ENCODE measurements at places on chromosomes 6 and 20.
A peak's percentile ranks its signal among the peaks of the same experiment; 100 is the strongest.

GRCh38 chr6:112188906-112189305 is 65.5 kb downstream of the LAMA4 start:
- no peak for DNase-seq

DNA sequence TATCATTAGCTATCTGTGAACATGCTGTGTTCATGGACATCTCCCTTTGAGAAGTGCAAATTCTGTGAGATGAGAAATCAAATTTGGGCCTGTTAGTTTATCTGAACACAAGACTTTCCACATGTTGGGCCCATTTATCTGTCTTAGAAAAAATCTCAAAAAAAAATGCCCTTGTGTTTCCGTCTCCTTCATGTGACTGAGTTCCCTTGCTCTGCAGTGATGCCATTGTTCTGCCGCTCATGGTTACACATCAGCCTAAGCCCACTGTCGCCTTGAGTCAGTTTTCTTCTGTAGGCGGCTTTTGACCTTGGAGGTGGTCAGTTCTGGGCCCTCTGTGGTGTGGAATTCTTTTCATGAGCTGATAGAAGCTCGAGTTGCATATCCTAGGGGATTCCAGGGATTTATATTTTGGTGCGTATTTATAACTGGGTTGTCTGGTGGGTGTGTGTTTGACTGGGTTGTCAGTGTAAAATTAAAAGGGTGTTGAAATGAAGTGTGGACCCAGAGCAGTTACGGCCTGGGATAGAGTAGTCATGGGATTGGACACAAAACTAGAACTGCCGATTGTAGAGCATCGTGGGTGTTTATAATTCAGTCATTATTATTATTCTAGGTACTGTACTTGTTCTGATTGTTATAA is 156.7 kb downstream of the JARID2 start:
- no peak for DNase-seq

- DNase-seq, result no peak
Observed at GRCh38 chr6:90184334-90185298, 112.0 kb downstream of the BACH2 start.

DNA sequence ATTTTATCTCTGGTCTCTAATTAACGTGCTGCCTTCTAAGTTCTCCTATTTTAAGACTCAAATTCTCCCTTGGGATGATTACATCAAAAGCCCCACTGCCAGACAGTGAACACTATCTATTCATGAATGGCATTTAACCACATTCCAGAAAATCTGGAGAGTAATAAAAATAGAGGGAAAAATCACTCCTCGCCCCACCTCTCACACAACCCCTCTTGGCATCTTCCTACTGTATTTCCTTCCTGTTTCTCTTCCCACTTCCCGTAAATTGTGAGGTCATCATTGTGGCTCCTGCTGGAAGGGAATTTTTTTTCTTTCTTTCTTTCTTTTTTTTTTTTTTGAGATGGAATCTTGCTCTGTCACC is 31.5 kb downstream of the RAB44 start:
- DNase-seq, result no peak

GRCh38 chr20:50673466-50674137 is 17.7 kb downstream of the RIPOR3 start:
- no peak for DNase-seq

DNA sequence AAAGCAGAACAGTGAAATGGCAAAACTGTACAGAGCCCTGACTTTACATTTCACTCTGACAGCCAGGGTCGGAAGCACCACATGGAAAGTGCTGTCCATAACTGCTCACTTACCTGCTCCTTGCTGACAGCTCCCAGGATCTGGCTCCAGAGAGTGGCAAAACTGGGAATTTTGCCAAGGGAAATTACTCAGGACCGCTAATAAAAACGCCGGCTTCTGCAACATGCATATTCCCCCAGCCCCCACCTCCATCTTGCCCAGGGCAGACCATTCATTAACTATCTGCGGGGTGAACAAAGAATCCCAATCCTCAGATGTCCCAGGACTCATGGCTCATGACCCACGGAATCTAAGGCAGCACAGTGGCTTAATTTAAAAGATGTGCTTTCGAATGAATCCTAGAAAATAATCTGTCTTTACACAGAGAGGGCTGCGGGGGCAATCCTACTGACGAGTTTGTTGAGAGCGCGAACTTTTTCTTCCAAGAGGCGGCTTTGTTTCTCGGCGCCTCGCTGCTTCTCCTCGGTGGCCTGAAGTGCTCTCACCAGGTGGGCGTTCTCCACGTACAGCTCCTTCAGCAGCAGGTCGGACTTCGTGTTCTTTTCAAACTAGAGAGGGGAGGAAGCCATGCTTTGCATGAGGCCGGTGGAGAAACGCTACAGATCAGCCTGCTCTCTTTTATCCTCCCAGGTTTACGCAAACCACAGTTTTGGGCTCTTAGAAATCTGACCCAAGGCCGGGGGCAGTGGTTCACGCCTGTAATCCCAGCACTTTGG is 45.8 kb downstream of the GINS1 start:
- DNase-seq, result no peak

DNA sequence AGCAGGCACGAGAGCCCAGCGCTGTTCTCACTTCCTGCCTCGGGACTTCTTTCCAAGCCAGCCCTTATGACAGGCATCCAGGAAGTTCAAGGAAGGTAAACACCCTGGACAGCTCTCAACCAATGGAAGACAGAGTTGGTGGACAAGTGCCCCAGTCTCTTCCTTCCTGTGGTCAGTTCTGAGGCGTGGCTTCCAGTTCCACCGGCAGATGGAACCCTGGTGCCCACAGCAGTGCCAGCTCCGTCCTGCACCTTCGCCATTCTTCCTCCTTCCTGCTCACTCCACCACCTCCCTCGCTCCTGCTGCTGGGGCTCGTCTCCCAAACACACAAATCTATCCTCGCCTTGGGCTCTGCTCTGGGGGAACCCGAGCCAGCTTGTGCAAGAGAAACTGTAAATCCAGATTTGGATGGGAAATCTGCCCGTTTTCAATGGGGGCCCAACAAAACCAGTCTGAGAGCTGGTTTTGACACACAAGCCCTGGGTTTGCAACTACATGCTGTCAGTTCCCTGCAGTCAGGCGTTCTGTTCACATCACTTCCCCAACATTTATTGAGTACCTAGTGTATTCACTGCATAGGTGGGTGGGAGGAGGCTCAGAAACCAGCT is 162.7 kb downstream of the GRM4 start:
- no peak for DNase-seq

DNA sequence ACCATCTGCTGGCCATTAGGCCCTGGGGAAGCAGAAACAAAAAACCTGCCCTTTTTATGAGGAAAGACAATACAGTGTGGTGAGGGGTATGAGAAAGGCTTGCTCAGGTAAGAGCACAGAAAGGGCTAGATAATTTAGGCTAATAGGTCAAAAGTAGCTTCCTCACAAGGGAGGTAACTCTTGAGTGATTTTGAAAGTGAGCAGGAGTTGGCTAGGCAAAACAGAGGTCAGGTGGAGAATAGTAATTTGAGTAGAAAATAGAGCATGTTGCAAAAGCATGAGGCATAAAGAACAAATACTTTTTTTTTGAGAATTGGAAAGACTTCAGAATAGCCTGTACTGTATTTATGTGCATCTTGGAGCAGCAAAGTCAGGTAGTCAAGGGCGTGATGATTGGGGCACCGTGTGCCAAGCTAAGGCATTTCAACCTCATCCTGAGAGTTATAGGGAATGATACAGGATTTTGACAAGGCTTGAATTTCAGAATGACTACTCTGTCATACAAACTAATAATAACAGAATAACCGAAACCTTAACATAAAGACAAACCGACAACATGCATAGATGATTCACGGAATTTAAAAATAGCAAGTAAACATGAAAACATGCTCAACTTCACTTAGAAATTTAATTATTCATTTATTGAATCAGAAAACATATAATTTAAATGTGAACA is 123.0 kb upstream of the ENPP5 start:
- no peak for DNase-seq

GRCh38 chr6:14306151-14306906 is 188.8 kb downstream of the CD83 start:
- no peak for DNase-seq

DNA sequence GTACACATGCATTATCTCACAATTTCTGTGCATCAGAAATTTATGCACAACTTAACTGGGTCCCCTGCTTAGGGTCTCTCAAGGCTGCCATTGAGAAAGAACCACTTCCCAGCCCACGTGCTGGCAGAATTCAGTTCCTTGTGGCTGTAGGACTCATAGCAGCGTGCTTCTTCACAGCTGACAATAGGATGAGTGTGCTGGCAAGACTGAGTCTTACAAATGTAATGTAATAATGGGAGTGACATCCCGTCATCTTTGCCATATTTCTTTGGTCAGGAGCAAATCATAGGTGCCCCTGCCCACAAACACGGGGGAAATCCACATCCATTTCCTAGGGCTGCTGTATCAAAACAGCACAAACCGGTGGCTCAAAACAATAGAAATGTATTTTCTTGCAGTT is 77.4 kb downstream of the FIG4 start:
- DNase-seq, result no peak

DNA sequence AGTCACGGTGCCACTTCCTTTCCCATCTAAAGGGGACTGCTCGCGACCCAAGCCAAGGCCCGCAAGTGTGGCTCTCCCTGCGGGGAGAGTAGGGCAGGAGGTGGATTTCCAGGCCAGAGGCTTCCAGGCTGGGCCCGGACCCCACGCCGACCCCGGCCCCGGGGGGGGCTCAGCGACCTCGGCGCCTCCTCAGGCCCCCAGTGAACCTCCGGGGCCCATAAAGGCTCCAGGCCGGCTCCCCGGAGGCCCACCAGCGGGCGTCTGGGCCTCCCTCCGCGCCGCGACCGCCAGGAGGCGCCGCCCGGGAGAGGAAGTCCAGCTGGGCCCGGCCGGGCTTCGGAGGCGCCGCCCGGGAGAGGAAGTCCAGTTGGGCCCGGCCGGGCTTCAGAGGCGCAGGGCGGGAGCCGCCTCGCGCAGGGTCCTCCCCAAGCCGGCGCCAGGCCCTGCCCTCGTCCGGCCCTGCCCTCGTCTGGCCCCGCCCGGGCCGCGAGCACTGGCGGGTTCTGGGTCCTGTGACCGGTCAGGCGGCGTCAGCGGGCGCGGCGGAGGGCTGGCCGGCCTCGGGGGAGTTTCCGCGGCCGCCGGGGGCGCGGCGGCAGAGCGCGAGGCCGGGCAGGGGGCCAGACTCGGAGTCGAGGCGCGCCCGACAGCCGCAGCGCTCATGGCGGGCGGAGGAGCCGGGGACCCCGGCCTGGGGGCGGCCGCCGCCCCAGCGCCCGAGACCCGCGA is at the start of gene RAB32:
Gene RAB32 (plus strand): TSS at position 623 of the 729 bp plus-strand sequence. CDS start 39 bp downstream, at position 662.
- peak; percentile 59 for DNase-seq

GRCh38 chr6:158758451-158758860 is 60.7 kb downstream of the EZR start:
- DNase-seq, result no peak

DNA sequence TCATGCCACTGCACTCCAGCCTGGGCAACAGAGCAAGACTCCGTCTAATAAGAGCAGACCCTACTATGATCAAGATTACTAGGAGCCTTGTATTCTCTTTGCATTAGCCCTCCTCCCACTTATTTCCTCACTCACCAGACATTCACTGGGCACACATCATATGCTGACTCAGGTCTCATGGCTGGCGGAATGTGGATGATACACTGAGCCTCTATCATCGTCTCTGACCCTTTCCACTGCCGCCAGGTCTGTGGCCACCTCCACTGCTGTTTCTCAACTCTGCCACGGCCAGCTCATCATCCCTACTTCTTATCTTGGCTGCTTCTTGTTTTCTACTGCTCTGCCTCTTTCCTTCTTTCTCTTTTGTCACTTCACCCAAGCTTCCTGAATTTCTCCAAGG is 161.0 kb downstream of the BACH2 start:
- DNase-seq, result no peak

DNA sequence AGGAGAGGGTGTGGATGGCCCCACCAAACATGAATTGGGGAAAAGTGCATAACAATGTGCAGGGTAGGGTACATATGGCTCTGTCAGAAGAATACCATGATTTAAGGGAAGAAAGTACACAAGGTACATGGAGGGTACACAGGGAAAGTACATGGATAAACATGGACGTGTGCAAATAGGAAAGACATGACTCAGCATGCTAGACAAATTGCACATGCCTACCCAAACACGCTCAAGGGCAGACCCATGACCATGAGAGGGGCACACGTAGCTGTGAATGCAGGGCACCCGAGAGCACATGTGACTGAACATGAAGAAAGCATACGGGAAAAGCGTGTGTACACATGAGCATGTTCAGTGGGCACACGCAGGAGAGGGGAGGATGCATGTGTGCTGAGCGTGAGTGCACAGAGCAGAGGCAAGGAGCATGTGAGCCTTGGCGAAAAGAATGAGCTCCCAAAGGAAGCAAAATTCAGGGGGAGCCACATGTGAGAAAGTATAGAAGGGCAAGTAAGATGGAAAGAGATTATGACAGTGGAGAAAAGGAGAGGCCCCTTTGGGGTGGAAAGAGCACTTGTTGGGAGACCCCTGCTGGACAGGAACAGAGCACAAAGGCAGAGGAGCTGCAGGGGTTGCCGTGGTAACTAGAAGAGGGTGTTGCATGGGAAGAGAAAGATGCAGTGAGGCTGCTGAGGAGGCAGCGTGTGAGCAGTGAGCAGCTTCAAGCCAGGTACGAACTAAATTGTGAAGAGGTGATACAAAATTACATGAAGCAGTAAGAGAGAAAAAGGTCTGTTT is 17.8 kb downstream of the OR2H2 start:
- no peak for DNase-seq

DNA sequence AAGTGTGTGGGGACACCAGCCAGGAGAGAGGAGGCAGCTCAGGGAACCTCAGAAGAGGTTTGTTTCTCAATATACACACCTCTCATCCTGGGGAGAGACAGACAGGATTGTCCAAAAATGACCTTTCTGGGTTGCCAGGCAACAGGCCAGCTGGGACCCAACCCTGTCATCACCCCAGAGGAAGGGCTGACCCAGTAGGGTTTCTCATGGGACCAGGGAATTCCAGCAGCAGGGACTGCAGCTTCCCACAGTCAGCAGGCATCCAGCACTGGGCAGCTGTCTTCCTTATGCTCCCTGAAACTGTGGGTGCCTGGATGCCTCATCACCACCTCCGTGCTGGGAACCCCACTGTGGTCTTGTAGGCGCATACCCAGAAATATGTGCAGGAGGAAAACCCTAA is 1.3 kb downstream of the C20orf202 start:
- DNase-seq, result no peak

DNA sequence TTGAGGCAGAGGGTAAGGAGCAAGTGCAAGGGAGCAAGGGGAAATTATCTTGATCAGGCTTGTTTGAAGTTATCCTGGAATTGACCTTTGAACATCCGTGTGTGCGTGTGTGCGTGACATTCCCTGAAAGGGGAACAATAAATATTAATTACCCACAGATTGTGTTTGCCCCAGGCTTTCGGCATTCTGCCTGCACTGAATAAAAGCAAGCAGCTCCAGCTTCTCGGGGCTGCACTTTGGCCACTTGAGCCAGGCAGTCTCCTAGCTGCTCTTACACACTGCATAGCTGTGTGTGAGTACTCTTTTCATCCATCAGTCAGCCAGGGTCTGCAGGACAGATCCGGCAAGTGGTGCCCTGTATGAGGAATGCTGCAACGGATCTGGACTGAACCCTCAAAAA is 107.7 kb upstream of the BTN3A2 start:
- no peak for DNase-seq

Measured in GOT3 (cell line).